ENCODE measurements at places on chromosomes 4 and X.

DNA sequence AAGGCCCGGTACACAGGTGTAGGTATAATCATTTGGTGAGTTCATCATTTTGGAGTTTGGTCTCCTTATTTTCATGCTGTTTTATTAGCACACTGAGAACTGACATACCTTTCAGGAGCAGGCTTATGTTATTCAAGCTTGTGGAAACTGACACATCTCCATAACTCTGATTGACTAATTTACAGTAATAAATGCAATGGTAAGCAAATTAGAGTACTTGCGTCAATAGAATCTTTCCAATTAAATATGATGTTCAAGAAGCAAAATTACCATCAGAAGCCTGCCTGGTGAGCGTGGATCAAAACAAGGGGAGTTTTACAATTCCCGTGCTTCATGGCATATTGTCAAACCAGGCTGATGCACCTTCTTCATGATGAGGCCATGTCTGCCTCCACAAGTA lies 210.7 kb upstream of the GPRIN3 start:
- DNase-seq = no peak

DNA sequence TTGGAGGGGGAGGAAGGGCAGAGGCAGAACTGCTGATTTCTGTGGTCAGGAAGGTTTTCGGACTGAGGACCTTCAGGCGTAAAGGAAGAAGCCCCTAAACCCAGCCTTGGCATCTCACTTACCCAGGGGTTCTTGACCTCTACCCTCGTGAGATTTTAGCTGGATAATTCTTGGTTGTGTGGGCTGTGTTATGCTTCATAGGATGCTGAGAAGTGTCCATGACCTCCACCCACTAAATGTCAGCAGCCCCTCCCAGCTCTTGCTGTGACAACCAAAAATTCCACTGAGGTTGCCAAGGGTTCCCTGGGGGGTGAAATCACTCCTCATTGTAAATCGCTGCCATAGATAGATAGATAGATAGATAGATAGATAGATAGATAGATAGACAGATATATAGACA lies 5.8 kb upstream of the CRLF2 start:
- DNase-seq = no peak

DNA sequence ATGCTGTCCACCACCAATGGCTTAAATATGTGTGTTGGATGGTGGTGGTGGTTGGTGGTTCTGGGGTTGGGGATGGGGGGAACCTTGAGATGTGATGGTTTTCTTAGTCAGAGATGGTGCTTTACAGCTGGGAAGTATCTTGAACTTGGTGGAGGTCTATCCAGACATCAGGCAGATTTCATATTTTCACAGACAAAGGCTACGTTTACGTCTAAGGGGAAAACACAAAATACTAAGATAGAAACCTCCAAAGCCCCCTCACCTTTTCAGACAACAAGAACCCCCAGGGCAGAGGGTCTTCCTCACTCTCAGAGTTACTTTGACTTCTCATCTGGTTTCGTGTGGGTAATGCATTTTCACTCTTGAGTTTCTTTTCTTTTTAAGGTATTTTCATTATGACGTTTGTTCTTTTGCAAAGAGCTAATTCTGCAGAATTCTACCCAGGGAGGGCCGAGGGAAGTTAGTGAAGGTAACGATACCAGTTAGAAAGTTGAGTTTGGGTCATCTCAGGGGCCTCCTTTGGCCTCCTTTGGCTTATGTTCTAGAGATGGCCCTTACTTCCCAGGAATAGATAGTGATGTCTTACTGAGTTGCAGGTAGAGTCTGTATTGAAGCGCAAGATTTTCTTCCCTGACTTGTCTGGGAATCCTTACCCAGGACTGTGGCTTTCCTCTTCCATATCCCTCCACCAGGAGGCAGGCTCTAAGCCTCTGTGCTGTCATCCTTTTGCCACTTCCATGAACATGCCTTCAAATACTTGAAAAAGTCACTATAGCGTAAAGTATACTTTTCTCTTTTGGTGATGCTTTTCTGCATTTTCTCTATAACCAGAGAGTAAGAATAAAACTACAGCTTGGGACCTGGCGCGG lies 31.9 kb downstream of the RHOH start:
- DNase-seq = no peak

GRCh38 chrX:112218388-112218787 lies 135.8 kb upstream of the TRPC5 start:
- no peak for DNase-seq

DNA sequence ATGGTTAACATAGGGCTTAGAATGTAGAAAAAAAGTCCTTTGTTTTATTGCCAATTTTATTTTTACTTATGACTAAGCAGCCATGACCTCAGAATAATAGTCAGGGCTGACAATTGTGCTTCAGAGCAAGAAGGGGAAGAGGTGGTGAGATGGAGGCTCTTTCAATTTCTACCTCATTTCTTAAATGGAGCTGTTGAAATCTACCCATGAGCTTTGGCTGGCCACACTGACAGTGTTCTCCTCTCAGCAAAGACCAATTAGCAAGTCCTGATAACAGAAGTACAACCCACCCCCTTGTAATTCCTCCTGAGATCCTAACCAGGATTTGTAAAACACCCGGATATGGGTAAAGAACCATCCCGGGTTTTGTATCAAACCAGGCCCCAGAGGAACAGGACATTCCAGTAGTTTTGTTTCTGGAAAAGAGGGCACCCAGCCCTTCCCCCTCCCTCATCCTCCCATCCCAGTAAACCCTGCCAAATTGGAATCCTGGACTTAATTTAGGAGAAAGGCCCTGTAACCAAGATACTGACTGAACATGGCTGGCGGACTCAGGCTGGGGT lies at the start of gene HEPH:
Gene HEPH, plus strand, starts transcription at position 399 of the 563 bp plus-strand sequence. CDS start 6,324 bp downstream, outside the sequence.
- no peak for DNase-seq

GRCh38 chrX:119292445-119292844 lies 56.4 kb downstream of the PGRMC1 start:
- DNase-seq = no peak

DNA sequence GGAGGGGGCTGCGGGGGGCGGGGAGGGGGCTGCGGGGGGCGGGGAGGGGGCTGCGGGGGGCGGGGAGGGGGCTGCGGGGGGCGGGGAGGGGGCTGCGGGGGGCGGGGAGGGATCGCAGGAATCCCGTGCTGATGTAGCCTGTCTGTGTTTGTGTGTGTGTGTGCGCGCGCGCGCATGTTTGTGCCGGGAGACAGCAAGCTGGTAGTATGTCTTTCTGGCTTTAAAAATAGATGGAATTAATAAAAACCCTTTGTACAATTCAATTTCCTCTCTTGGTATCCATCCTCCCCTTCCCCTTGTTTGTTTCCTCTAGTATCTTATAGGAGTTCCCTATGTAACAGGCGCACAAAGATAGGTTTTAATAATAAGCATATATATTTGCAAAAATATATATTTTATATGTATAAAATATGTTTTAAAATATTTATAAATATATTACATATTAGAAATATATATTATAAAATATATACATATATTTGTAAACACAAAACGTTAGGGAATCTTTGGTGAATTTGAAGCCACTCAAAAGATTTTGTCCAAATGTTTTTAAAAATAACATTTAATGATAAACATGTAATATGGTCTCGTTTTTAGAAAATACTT lies 782 bp downstream of the ARHGAP24 start:
- no peak for DNase-seq
